ENCODE measurements at places on chromosomes 2 and 18.

- no peak for DNase-seq
Measured at GRCh38 chr2:196464311-196464710, 175.2 kb upstream of the CCDC150 start.

DNA sequence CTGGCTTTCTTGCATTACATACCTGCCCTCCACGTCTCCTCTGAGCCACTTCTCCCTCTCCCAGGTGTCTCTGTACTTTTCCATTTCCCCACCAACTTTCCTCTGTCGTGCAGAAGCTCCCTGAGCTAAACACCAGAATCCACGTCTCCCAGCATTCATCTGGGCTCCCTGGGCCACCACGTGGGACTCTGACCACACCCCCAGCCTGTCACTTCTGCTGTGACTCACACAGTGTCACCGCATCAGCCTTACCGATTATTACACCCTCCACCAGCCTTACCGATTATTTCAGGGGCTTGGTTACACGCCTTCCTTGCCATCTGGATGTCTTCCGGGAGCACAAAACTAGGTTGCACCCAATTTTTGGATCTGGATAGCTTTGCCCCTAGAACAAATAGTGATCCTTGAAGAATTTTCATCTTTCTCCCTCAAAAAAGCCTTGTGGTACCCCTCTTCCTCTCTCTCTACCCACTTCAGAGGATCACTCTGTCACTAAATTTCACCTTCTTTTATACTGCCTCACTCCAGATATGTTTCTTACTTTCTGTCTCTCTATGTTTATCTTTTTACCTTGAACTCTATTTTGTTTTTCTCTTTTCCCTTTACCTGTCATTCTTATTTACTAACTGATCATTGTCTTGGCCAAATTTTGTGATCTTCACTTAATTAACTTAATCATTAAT lies 136.9 kb upstream of the CAB39 start:
- DNase-seq = no peak

DNA sequence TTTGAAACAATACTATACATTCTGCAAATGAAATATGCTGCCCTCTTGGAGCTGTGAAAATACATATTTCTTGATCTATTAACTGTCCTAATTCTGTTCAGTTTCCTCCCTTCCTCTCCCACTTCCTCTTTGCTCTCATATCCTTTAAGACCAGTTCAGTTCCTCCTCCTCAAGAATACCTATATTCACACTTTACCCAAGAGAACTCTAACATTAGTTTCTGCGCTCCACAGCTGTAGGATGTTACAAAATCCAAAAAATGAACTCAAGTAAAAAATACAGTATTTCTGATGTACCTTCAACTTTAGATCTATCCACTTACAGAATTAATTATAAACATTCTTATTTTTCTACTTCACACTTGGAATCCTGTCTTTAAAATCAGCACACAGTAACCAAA lies 5.4 kb downstream of the ITSN2 start:
- DNase-seq = no peak

DNA sequence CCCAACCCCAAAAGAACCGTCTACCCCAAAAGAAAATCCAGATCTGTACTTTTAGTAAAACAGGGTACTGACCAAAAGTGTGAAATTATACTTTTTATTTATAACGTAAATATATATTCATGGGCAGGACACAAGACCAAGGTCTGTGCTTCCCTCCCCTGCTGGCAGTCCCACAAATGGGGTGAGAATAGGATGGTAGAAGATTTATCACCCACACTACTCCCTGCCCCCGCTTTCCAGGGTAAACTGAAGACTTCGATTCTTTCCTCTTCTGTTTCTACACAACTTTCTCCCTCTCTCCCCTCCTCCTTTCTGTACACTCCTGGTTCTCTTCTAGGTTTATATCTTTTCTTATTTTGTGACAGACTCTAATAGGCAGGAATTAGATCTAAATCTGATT lies 79.7 kb downstream of the MDH1 start:
- DNase-seq = no peak

All from left lung (tissue), 14 donors.